Activated CD4-positive, alpha-beta T cell treated with anti-CD3 and anti-CD28 coated beads, Interleukin-2, amount 10 ng/mL, durations not matched to agents 24 days and 14 days (primary cell): ENCODE measurements at places on chromosomes 11 and 22. TPM values are rescaled to one million over a fixed set of nuclear protein-coding genes. Genes with fewer than 3 reads are reported as not detected.

Gene TMEM123
- 243 and 250 TPM in 2 replicates for total RNA-seq

Gene TMEM191B
- total RNA-seq: not detected in 2 replicates

Gene CSF2RB
- total RNA-seq: 5.0 and 5.2 TPM in 2 replicates

Gene TEX12
- total RNA-seq: not detected in 2 replicates

Gene P2RX6
- not detected in 2 replicates for total RNA-seq

Gene MYOD1
- total RNA-seq: not detected in 2 replicates

Gene CABP7
- not detected in 2 replicates for total RNA-seq

Gene BEST1
- total RNA-seq: 0.07 TPM in 1 of 2 replicates, not detected in the other

Gene IGLL1
- total RNA-seq: not detected in 2 replicates

Gene APOL4
- total RNA-seq: 0.17 TPM in 1 of 2 replicates, not detected in the other

Gene BTG4
- total RNA-seq: not detected in 2 replicates

Gene YPEL1
- 0.61 and 1.3 TPM in 2 replicates for total RNA-seq

Gene OR4D5
- not detected in 2 replicates for total RNA-seq

Gene SGSM1
- total RNA-seq: 0.14 and 0.19 TPM in 2 replicates

Gene CRYBA4
- total RNA-seq: not detected in 2 replicates

Gene PGR
- not detected in 2 replicates for total RNA-seq

Gene RIBC2
- total RNA-seq: 12.4 and 13.5 TPM in 2 replicates

Gene OOSP4A
- not detected in 2 replicates for total RNA-seq

Gene CEP126
- total RNA-seq: 0.72 and 0.90 TPM in 2 replicates

Gene MS4A3
- total RNA-seq: not detected in 2 replicates

Gene NTM
- total RNA-seq: not detected in 2 replicates

Gene APOA4
- total RNA-seq: not detected in 2 replicates

Gene TOM1
- total RNA-seq: 16.8 and 18.7 TPM in 2 replicates

Gene TECTA
- 0.09 TPM in 2 replicates for total RNA-seq

Gene FAM181B
- not detected in 2 replicates for total RNA-seq

Gene RTL10
- 20.0 and 23.4 TPM in 2 replicates for total RNA-seq

Gene MS4A2
- total RNA-seq: not detected in 2 replicates

Gene CCDC116
- 0.40 and 0.51 TPM in 2 replicates for total RNA-seq

Gene POTEH
- total RNA-seq: not detected in 2 replicates

Gene CACNA1I
- 0.05 and 0.07 TPM in 2 replicates for total RNA-seq

Gene OR51I1
- not detected in 2 replicates for total RNA-seq

Gene PATE1
- not detected in 2 replicates for total RNA-seq

Gene MUC2
- not detected in 2 replicates for total RNA-seq

Gene PAMR1
- total RNA-seq: not detected in 2 replicates

Gene CFAP300
- total RNA-seq: not detected in 2 replicates

Gene OR51E2
- total RNA-seq: not detected in 2 replicates

Gene GGTLC3
- not detected in 2 replicates for total RNA-seq

Gene RFPL1
- not detected in 2 replicates for total RNA-seq

Gene FGF19
- not detected in 2 replicates for total RNA-seq
